ENCODE measurements at places on chromosomes 13 and 19. TPM values are rescaled to one million over a fixed set of nuclear protein-coding genes. Genes with fewer than 3 reads are reported as not detected.

GRCh38 chr13:81425286-81425685, 1084.4 kb upstream of the SPRY2 start:
- DNase-seq, result no peak

GRCh38 chr13:38686577-38687245, at the start of gene FREM2:
Gene FREM2, plus strand, starts transcription at chr13:38687077. Its CDS starts 268 bp downstream, at chr13:38687345.
- DNase-seq, result peak; percentile 37

The ERICH4 gene
- total RNA-seq, result not detected

DNA sequence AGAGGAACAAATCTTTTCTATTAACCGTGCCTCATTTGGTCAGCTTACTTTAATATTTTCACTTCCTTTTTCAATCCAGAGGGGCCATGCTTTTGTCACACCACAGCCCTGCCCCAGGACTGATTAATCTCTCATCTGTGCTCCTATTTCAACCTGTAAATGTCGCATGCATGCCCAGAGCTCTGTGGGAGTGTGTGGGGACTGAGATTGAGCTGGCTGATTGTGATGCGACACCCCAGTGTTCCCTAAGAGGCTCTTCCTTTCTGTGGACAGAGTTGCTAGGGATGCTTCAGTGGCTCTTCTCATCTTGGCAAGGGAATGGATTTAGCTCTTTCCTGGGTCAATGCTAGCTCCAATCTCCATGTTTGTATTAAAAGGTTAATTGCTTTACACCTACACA, 249.6 kb downstream of the TDRD3 start:
- no peak for DNase-seq

- peak; percentile 91 for DNase-seq
These were observed 2.5 kb downstream of the NDUFA3 start for GRCh38 chr19:54104998-54105715.

The ZNF135 gene
- 8.3 TPM for total RNA-seq

DNA sequence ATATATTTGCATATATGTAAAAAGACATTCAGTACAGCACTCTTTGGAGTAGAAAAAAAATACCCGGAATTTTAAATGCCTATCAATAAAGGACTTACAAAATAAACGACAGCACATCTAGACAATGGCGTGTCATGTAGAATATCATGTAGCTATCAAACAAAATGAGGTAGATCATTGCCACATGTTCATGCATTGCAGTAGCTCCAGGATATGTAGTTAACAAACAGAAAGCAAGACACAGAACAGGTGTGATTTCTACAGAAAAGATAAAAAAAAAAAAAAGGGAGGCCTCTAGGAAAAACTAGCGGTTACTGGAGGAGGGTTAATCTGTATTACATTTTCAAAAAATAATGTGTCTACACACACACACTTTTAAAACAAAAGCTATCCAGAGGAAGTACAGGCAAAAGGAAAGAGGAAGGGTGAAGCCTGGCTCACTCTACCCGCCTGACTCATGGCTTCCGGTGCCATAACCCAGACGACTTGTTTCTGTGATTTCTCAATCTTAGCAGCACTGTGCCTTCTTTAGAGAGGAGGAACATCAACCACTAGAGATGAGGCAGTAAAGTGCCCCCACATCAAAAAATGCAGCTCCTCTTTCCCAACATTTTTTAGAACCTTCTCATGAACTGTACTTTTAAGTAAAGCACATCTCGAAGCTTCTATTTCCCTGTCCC, 6.9 kb downstream of the KCTD12 start:
- peak; percentile 86 for DNase-seq

DNA sequence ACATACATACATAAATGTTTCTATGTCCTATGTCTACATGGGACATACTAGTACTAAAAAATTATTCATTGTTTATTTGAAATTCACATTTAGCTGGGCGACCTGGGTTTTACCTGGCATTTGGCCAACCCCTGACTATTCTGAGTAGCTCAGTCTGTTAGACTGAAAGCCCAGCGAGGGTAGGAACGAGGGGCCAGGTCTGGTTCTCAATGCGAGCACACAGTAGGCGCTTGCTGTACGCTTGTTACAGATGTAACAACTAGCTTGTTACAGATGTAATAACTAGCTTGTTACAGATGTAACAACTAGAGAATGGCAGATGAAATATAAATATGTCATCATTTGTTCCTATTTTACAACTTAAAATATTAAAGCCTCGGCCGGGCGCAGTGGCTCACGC, 920 bp upstream of the ANO8 start:
- DNase-seq, result peak; percentile 58

DNA sequence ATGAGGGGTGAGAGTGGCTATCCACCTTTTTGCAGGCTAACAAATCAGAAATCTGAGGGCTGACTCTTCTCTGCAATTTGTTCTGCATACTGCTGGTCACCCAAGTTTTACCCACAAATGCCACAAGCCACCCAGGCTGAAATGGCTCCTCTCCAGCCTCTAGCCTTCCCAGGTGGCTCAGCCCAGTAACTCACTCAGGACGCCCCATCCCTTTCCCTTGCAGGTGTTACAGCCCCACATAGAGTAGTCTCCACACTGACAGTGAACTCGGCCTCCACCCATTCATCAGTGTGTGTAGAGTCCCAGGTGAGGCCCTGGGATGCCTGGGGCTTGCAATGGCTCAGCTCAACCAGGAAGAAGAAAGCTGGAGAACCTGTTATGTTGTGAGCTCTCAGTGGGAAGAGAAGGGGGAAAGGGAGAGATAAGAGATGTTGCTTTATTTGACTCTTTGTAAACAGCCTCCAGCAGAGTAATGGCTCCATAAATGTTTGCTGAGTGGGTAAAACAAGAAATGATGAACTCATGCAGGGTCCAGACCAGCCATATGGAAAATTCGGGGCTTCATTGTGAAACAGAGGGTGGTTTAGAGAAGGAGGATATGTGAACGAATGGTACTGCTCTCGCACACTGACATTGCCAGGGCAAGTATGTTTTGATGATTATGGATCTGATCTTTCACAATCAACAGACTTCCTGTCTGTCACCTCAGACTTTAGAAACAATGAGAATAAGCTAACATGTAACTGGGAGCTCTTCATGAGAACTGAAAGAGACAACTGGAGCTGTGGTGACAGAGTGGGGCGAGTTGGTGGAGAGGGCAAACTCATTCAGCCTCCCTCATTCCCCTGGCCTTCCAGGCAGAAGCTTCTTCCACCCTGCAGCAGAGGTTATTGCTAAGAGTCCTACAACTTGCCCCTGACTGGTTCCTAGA, 74.2 kb upstream of the RFC3 start:
- no peak for DNase-seq

DNA sequence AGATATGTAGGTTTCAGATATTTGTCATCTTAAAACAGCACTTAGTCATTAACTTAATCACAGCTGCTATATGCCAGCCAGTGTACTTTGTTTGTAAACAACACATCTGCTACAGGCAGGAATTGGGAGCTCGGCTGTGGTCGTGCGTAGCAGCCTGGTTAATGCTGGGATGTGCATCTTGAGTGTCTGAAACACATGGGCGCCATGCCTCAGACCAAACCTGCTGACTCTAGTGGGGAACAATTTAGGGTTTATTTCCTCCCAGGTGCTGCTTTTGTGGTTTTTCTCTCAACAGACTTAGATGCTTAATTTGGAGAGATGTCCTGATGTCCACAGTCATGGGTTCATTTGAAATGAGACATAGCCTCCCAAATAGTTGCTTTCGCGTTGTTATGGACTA, 238.5 kb upstream of the TMTC4 start:
- DNase-seq, result no peak

DNA sequence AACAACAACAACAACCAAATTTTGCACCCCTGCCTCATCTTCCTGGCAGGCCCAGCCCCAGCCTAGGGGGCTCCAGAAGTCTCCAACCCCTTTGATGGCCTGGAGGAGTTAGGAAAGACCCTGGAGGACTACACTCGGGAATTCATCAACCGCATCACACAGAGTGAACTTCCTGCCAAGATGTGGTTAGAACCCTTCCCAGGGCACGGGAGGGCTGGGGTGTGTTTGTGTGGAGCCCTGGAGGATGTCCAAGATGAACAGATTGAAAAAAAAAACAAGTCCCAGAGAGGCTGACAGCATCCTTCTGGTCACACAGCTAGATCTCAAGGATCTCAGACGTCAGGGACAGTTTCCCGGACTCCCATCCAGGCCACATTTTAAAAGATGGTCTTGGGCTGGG, 13.3 kb downstream of the APOC1 start:
- DNase-seq, result peak; percentile 91

The PTH2 gene
- not detected for total RNA-seq

DNA sequence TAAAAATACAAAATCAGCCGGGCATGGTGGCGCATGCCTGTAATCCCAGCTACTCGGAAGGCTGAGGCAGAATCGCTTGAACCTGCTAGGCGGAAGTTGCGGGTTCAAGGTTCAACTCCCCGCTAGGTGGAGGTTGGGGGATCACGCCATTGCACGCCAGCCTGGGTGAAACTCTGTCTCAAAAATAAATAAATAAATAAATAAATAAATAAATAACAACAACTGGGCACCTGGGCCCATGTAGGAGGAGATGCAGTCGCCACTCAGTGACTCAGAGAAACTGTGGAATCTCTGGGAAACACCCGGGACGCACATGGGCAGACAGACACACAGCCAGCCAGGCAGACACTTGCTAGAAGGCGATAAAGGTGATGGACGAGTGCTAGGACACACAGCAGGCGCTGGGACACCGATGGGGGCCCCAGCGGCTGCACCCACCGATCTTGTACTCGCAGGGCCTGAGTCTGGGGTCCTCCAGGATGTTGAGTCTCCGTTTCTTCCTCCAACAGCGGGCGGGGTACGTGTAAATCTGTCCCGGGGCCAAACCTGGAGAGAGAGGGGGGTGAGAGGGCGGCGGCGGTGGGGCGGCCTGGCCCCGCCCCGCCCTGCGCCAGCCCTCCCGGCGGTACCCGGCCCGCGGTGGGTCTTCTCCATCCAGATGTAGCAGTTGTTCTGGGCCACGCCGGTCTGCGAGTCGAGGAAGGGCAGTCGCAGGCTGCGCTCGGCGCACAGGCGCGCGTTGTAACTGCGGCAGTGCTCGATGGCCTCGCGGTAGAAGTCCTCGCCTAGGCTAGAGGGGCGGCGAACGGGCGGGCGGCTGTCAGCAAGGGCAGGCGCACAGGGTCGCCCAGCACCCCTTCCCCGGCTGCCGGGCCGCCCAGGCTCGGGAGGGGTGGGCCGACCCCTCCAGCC, 1.8 kb downstream of the DPF1 start:
- DNase-seq, result peak; percentile 83

- DNase-seq, result no peak
These were observed 7.6 kb downstream of the CALM3 start for GRCh38 chr19:46608581-46609345.

DNA sequence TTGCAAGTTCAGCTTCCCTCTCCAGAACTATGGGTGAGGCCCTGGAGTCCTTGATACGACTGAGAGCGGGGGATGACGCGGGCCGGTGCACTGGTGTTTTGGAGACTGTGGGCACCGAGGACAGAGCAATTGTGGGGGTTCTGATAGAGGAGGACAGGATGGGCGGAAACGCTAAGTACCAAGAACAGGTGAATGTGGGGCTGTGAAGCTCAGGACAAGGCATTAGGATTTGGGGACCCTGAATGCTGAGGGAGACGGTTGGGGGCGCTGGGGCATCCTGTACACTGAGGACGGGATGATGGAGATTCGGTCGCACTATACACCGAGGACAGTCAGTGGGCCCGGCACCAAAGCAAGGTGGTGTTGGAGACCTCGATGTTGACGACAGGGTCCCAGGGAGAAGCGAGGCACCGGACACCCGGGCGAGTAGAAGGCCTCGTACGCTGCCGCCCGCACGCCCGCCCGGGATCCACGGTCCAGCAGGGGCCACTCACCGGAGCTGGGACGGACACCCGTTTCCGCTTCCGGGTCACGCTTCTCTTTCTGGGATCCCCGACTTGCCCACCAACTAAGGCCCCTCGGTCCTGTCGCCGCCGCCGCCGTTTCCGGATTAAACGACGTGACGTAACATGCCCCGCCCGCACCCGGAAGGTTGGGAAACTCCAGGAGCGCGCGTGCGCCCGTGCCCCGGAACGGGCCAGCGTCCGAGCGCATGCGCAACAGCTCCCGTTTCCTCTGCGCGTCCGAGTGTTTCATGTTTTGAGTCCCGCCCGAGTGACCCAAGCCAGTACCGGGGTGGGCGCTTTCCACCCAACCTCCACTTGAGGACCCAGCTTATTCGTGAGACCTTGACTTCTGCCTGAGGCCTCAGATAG, at the start of gene CHMP2A:
Gene CHMP2A, minus strand, starts transcription at position 612 of the 875 bp plus-strand sequence. CDS start 893 bp downstream, outside the sequence.
- peak; percentile 100 for DNase-seq

The SHANK1 gene
- total RNA-seq, result 1.1 TPM
